ENCODE measurements at places on chromosomes 12 and 14.

GRCh38 chr12:116299665-116300328 is 22.3 kb upstream of the MED13L start:
- DNase-seq: no peak

DNA sequence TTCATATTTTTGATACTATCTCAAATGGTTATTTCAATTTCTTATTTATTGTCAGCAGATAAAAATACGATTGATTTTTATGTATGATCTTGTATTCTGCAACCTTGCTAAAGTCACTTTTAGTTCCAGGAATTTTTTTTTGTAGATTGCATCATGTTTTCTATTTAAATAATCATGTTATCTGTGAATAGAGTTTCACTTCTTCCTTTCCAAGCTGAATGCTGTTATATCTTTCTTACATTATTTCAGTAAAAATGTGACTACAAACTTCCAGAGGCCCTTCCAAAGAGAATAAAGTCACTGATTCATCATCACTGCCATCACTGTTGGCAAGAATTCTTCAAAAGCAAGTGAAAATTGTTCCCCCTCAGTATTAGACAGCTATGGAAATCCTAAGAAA is 104.7 kb upstream of the RAP1B start:
- DNase-seq: no peak

GRCh38 chr12:19458733-19459132 is 19.4 kb downstream of the AEBP2 start:
- no peak for DNase-seq

DNA sequence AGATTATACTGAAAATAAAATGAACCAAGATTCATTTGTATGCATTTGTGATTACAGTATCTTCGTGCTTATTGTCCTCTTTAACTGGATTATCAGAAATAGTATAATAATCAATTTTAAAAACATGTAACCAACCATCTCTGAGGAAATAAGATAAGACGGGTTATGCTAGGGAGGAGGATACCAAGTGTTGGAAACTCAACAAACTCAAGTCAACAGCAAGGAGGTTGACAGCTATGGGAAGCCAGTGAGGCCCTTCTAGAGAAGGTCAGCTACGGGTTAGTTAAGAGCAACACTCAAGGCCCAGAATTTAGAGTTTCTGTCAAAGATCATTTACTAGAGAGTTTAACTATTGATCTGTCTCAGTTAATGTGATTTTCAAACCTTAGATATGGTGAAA is 137.2 kb downstream of the PDZRN4 start:
- DNase-seq: no peak

GRCh38 chr14:86779416-86779815 is 1213.6 kb downstream of the GALC start:
- DNase-seq: no peak

DNA sequence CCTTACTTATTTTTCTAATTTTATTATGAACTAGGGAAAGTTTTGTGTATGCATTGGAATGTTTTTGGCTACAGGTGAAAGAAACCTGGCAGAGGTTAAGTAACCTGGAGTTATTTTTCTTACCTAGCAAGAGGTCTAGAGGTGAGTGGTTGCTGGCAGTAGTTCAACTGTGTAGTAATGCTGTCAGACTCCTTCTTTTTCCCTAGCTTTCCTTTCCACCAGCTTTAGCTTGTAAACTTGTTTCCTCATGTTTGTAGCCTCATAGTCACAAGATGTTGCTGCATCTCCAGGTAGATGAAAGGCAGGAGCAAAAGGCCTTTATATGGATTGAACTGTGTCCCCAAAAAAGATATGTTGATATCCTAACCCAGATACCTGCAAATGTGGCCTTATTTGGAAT is 105.1 kb upstream of the AMIGO2 start:
- DNase-seq: no peak

GRCh38 chr12:20395791-20396550 is 27.6 kb downstream of the PDE3A start:
- DNase-seq: no peak

GRCh38 chr12:114011711-114012110 is 45.6 kb upstream of the RBM19 start:
- no peak for DNase-seq

DNA sequence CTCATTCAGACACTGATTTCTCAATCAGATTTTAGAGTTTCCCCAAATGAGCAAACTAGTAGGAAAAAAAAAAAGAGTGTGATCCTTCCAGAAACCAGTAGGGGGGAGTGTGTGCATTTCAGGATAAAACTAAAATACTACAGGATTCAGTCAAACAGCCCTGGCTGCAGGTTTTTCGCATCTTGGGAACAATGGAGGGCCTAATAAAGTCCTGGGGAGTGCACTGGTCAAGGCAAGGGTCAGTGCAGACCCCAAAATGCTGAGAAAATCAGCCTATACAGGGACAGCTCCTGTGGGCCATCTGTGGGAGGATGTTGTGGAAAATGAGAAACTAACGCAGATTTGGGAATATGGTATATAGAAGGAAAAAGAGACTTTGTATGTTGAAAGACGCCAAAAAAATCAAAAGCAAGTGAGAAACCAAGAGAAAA is 22.2 kb upstream of the ABCD4 start:
- no peak for DNase-seq

GRCh38 chr12:53048033-53048779 is 1.7 kb upstream of the TNS2 start:
- DNase-seq: no peak

GRCh38 chr12:69438539-69438938 is 31.6 kb upstream of the FRS2 start:
- no peak for DNase-seq

GRCh38 chr12:58896278-58896677 is 24.0 kb downstream of the LRIG3 start:
- no peak for DNase-seq

DNA sequence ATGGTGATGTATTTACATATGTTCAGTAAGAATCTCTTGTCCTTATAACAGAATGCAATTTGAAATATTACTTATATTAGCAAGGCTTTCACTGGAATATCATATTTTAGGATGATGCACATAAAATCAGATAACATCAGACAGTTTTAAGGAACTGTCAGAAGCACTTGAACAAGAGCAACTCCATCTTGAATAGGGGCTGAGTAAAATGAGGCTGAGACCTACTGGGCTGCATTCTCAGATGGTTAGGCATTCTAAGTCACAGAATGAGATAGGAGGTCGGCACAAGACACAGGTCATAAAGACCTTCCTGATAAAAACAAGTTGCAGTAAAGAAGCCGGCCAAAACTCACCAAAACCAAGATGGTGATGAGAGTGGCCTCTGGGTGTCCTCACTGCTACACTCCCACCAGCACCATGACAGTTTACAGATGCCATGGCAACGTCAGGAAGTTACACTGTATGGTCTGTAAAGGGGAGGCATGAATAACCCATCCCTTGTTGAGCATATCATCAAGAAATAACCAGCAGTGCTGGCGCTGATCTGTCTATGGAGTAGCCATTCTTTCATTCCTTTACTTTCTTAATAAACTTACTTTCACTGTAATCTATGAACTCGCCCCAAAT is 27.6 kb upstream of the ETV6 start:
- DNase-seq: no peak

DNA sequence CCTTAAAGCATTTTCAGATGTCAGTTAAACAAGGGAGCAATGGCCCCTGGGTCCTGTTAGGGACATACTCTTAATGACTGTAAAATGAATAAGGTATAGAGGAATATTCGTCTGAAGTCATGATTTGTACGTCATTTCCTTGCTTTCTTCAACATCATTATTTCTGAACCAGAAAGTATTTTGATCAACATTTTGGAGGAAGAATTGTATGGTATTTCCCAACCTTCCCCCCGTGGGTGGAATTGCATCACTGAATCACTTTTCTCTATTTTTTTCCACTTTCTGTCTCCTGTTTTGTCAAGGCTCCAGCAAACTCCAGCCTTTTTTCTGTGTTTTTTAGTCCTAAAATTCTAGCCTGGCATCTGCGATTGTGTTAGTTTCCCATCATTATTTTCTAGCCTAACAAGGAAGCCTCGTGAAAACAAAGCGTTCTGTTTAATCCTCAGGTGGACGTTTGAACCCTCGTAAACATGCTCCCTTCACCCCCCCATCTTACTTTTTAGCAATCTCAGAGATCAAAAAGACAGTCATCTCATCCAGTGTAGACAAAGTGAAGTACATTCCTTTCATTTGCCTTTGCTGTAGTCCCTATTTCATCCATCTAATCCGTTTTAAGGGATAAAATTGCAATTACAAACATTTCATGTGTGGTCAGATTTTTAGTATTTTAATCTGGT is 62.3 kb downstream of the ETV6 start:
- no peak for DNase-seq

DNA sequence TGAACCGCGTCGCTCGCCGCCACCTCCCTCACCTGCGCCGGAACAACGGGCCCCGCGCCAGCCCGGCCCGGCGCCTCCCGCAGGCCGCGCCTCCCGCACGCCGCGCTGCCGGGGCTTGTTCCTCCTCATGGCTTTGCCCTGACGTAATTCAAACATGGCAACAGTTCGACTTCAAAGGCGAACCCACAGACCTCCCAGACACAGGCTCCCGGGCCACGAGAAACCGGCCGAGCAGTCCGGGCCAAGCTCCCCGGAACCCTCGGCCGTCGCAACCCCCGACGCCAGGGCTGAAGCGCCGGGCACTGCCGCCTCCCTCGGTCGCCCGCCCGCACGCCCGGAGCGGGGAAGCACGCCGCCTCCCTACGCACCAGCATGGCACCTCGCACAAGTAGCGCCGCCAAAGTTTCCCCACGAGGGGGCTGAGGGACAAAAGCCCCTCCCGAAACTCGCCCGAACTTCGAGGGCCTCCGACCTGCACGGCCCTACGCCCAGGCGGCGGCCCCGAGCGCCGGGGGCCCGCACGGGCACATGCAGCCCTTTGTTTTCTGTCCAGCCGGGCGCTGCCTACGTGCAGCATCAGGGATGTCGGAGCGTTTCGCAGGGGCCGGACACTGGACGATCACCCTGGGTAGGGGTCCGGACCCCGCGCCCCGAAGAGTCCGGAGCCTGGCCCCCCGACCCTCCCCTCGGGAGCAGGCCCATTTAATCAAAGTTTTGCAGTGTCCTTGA is 1.7 kb downstream of the SINHCAF start:
- DNase-seq: no peak

- DNase-seq: no peak
These were observed 8.1 kb downstream of the ATP2A2 start for GRCh38 chr12:110289044-110289710.

- DNase-seq: no peak
These were observed 63.8 kb downstream of the FAR2 start for GRCh38 chr12:29212682-29213403.

DNA sequence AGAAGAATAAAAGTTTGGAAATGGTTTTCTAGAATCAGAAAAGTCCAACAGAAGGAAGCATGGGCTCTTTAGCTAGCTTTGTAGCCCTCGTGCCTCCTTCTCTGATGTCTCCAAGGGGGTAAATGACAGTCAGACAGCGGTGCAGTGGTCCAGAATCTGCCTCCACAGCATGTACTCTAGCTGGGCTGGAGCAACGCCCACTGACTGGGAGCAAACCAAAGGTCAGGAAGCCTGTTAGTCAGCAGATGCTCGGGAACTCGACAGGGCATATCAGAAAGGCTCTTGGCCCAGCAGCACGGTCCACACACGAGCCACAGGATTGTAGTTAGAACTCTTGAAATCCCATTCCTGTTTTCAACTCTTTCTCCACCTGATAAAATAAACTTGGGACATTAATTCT is 164.3 kb downstream of the GRIN2B start:
- no peak for DNase-seq

- DNase-seq: no peak
These were observed 7.3 kb downstream of the BCL7A start for GRCh38 chr12:122028905-122029560.

DNA sequence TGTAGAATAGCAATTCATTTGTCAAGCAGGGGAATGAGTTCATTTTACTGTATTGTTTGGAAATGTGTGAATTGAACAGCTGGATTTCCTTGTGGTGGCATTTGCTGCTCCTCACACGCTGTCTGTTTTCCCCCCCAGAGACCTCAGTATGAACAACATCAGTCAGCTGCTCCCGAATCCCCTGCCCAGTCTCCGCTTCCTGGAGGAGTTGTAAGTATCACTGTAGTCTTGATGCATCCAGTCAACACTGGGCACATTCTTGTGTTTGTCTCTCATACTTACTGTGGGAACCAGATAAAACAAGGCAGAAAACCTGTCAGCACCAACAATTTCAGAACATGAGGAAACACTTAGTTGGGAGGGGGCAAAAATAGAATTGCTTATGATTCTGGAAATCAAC is 64.9 kb downstream of the LGR5 start:
- DNase-seq: no peak

GRCh38 chr12:6914246-6914946 is at the start of gene ENO2:
Gene ENO2, plus strand, starts transcription at chr12:6914580. Its CDS starts 1,253 bp downstream, at chr12:6915833.
- DNase-seq: no peak

All from HS-5 (cell line).